Sigmoid colon (tissue), 7 donors: ENCODE measurements at places on chromosomes 6 and 20. TPM values are rescaled to one million over a fixed set of nuclear protein-coding genes. Genes with fewer than 3 reads are reported as not detected.

The CPXM1 gene
- total RNA-seq = 2.5 TPM

The GPX5 gene
- total RNA-seq = not detected

The PRDM13 gene
- not detected for total RNA-seq

GRCh38 chr6:87408721-87409155 lies 966 bp downstream of the CFAP206 start:
- H3K27ac ChIP-seq = peak overlapping the region; percentile 90
- no peaks in the 10 kb centered on the region for H3K27me3 ChIP-seq
- H3K4me3 ChIP-seq = peak overlapping the region; percentile 94

DNA sequence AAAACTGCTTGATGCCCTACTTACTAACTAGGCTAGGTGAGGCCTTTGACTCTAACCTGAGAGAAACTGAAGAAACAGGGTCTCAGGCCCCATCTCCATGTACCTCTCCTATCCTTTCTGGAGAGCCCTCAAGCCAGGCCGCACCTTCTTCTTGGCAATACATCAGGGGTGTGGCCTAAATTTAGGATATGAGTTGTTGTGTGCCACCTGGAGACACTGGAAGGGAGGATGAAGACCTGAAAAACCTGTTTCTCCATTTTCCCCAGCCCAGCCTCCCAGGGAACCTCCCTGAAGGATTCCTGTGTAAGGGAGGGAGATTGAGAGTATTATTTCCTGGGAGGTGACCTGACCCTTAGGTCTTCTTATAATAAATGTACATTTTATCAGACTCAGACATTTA lies 3.1 kb downstream of the LY6G6D start:
- H3K4me1 ChIP-seq = peaks cover 10% of the 10 kb centered on the region
- H3K4me3 ChIP-seq = no peak overlapping the region
- no peak overlapping the region for H3K27ac ChIP-seq
- H3K27me3 ChIP-seq = no peaks in the 10 kb centered on the region
- no peak for DNase-seq
- no peaks in the 10 kb centered on the region for H3K36me3 ChIP-seq

GRCh38 chr6:50711686-50712085 lies 1.6 kb upstream of the TFAP2D start:
- H3K4me1 ChIP-seq = no peaks in the 10 kb centered on the region
- H3K27me3 ChIP-seq = peaks cover 90% of the 10 kb centered on the region
- H3K4me3 ChIP-seq = no peak overlapping the region
- no peaks in the 10 kb centered on the region for H3K36me3 ChIP-seq
